Stimulated activated CD4-positive, alpha-beta T cell treated with anti-CD3 and anti-CD28 coated beads, Interleukin-15, amount 100 ng/mL, for 48 hours (primary cell): ENCODE measurements at places on chromosomes 16 and 17.

DNA sequence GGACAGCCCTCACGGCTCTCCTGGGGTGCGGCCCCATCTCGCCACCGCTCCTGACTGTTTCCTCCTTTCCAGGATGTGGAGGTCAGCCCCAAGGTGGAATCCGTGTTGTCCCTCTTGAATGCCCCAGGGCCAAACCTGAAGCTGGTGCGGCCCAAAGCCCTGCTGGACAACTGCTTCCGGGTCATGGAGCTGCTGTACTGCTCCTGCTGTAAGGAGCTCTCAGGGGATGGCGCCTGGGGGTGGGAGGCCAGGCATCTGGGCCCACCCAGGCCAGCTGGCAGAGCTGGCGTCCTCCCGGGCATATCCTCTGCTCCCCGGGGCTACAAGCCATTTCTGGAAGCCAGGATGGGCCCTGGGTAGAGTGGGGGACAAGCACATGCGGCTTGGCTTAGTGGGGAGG is 13.2 kb downstream of the IL34 start:
- no peak for DNase-seq

DNA sequence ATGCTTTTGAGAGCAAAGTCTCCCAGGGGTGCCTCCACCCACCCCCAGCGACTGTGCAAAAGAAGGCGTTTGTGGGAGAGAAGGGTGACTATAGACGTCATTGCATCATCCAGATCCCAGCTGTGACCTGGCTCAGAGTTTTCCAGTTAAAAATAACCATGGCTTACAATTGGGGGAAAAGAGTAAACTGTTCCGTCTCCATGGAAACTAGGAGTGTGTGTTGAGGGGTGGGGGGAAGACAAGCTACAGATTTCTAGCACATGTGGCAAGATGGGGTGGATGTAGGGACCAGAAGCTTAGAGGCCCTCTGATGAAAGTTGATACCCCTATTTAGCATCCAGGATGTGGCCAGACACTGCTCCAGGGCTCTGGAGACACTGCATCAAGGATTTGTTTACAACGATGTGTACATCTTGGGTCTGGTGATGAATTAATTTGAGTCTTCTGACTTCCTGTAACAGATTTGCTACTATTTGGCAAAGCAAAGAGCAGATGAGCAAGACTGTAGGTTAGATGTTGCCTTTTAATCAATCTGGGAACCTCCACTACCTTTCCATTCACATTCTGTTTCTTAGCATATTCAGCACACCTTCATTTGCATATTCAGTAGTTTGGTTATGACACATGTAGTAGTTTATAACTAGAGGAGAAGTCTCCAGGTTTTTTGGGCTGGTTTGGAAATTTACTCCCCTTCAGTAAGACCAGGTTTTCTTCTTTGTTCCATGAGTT is 6.2 kb upstream of the DUSP14 start:
- no peak for DNase-seq

- DNase-seq, result no peak
These were observed 85.4 kb downstream of the IRX3 start for GRCh38 chr16:54201200-54201599.

DNA sequence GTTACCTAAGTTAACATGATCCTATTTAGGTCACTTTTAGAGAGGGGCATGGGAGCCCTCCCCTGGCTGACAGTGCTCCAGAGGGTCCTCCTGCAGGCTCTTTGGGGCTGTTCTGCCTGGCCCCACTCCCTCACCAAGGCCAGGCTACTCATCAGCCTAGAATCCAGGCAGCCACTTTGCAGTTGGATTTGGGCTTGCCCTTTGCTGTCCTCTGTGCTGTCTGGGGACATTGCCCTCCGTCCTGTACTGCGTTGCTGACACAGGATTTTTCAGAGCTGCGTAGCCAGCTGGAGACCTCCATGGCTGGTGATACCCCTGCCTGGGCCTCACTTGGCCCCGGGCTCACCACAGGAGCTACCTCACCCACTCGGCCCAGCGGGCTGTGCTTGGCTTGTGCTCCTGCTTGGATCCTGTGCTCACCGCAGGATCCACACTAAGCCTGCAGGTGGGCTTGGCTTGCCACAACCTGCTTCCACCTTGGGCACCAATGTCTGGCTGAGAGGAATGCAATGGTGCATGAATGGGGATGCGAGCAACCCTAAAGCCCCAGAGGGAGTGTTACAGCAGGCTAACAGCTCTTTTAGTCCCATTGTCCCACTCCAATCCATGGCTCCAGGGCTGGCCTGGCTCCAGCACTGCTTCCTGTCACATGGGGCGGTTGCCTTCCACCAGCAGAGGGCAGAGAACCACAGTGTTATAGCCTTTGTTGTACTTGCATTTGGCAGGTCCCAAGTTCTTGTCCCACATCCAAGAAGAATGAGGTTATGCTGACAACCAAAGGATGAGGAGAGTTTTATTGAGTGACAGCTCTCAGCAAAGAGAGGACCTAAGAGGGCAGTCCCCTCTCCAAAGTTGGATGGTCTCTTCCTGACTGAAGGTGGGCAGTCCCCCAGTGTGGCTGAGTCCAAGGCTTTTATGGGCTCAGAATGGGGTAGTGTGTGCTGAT is 21.5 kb downstream of the CCL4 start:
- no peak for DNase-seq

DNA sequence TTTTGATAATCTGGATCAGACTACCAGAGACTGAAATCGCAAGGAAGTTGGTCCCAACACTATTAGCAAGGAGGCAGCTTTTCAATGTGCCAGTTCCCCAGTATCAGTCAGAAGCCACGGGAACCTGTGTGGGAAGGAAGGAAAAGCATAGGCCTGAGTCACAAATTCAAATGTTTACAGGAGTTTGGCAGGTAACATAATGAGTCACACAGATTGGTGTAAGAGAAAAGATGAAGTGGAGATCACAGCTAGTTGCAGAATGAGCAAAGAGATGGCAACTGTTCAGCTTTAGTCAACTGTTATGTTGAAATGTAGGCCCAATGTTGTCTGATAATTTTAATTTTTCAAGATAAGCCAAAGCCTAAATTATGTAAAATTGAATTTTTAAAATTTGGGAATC is 28.1 kb upstream of the ITGA2B start:
- DNase-seq, result no peak

- no peak for DNase-seq
These were observed 10.1 kb upstream of the MAP2K6 start for GRCh38 chr17:69404399-69404798.

DNA sequence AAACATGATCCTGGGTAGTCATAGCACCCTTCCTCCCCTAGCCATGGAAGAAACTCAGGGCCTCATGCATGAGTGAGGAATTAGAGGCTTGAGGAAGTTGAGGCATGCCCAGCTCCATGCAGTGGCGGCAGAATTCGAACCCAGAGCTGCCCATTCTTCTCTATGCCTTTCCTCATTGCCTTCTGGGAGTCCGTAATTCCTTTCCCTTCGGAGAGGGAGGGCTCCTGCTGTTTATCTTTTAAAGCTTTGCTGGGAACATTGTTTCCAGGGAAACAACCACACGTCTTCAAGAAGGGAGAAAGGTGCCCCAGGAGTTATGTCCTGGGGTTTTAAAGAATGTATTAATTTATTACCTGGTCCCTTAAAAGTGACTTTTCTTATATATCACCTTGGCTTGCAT is 8.5 kb downstream of the CRISPLD2 start:
- DNase-seq, result no peak

- no peak for DNase-seq
These were observed 9.9 kb downstream of the HAP1 start for GRCh38 chr17:41724476-41725050.
